Stimulated activated naive CD4-positive, alpha-beta T cell (primary cell): ENCODE measurements at places on chromosomes 11 and 22.

DNA sequence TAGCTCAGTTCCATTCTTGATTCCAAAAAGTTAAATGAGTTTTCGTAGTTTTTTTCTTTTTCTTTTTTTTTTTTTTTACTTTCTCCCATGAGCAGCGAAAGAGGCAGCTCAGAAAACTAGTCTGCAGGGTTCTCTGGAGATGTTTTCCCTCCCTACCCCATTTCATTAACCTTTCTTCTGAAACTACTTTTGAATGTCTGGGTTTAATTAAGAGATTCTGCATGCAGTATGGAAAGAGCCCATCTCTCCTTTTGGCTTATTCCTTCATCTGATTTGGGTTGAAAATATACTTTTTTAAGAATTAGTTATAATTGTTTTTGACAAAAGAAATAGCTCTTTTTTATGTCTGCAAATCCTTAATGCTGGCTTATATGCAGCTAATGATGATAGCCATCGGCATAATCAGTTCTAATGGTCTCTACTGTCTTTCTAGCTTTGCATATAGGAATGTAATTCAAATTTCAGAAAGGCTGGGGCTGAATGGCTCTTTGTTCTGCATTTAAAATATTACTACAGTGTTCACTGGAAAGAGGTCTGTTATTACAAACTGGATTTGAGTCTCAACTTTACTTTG lies 265.3 kb downstream of the FAT3 start:
- no peak for DNase-seq

DNA sequence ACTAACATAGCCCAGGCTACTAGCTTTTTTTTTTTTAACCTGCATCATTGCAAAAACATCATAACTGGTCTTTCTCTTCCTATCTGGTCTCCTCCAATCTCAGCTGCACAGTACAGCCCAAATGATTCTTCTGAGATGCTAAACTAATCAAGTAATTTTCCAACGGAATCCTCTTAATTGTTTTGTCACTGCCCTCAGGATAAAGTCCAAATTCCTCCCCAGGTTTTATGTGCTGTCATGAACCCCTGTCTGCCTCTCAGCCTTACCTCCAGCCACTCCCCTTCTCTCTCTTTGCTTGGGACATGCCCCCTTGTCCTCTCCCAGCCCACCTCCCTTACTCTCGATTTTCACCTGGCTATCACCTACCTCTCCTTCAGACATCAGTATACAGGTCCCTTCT lies 12.5 kb downstream of the APBB1 start:
- DNase-seq, result no peak

- DNase-seq, result no peak
Observed at GRCh38 chr11:120067438-120068113, 70.3 kb downstream of the TRIM29 start.

DNA sequence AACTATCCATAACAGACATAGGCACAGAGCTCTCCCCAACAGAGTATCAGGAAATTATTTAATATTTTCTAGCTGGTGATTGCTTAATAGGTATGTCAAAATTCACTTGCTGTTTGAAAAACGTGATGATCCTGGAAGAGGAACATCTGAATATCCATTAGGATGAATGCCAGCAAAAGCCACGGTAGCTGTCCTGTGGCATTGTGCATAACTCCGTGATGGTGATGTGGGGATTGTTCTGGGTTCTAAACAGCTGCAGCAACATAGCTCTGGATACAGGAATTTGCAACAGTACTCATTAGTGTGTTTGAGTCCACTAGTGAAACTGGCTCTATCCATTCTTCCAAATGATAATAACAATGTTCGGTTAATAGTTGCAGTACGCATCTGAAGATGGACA lies 78.8 kb downstream of the C11orf65 start:
- no peak for DNase-seq

- no peak for DNase-seq
Observed at GRCh38 chr11:114121138-114121537, 61.6 kb downstream of the ZBTB16 start.

GRCh38 chr11:8268530-8269400 lies 5.1 kb upstream of the LMO1 start:
- no peak for DNase-seq

- DNase-seq, result no peak
Observed at GRCh38 chr11:122430490-122430889, 225.0 kb upstream of the UBASH3B start.

GRCh38 chr11:1051356-1052132 lies 15.0 kb upstream of the MUC6 start:
- no peak for DNase-seq

DNA sequence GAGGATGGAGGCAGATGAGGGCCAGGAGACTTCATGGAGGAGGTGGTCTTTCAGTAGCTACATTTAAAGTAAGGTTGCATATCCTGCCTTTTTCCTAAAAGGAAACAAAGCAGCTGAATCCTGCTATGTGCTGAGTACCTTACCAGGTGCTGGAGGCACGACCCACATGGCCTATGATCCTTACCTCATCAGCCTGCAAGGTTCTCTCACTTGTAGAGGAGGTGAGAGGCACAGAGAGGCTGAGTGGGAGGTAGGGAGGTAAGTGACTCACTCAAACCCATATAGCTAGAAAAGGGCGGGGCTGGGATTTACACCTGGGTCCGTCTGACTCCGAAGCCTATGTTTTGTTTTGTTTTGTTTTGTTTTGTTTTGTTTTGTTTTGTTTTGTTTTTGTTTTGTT lies 75.8 kb downstream of the BUD13 start:
- DNase-seq, result no peak

GRCh38 chr22:19358703-19359553 lies 67.4 kb upstream of the CLTCL1 start:
- DNase-seq, result no peak

DNA sequence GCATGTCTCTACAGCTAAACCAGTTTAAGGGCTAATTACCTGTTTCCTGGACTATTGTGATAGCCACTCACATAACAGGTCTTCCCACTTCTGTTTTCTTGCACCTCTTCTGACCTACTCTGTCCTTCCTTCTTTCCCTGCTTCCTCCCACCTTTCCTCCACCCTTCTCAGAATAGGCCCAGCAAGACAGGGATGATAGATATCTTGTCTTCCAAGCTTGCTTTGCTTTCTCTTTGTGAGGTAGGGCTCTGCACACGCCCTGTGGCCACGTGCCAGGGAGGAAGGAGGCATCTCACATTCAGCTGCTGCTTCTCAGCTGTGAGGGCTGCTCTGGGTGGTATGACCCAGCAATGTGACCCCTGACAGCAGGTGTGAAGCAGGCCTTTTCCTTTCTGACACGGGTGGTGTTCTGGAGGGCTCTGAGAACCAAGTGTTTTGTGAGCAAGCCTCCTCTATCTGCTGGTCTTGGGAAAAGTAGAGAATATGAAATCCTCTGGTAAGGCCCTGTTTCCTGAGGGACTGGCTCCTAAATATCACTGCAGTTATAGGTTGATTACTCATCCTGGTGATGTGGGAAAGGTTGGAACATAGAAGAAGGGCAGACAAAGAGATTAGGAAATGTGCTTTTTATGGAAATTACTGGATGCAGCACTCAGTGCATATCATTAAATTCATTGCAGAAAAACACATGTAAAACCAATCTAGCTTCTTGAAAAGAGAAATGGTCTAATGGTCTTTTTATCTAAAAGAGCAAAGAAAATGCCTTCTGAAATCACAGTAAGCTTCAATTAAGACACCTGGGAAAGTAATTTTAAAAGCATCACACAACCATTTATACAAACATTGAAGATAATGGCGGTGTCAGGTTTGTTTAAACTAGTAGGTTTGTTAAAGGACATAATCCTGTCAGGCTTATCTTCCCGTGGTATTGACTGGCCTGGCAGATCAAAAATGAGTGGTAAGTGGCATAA lies 8.5 kb downstream of the AMOTL1 start:
- no peak for DNase-seq

- no peak for DNase-seq
Observed at GRCh38 chr11:33067294-33067693, 27.9 kb downstream of the TCP11L1 start.

DNA sequence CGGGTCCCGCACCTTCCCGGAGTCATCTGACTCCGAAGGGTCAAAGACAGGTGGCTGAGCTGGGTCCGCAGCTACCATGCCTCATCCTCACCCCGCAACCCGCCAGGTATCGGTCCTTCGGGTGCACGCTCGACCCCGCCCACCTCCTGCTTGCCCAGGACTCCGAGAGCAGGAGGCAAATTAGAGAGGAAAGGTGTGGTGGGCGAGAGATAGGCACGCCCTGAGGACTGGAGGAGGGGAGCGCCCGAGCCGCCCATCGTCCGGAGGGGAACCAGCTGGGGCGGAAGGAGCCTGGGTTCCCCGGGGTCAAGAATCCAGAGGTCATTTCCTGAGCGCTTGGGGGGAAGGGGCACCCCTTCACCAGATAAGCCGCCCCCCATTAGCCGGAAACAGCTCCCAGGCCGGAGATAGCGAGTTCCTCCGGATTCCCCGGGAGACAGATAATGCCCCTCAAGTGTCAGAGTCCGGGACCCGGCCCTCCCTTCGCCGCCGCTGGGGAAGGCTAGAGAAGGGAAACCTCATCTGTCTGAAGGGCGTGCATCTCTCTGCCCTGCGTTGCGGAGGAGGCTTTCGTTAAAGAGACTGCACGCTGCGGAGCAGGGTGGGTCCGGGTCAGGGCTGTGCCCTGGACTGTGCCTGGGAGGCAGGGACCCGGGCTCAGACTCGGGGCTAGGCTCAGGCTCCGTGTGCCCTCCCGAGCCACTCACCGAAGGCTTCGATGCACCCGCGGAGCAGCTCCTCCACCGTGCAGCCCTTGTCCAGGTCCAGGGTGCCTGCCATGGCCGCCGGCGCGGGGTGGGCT lies 1.7 kb downstream of the RASGRP2 start:
- no peak for DNase-seq

DNA sequence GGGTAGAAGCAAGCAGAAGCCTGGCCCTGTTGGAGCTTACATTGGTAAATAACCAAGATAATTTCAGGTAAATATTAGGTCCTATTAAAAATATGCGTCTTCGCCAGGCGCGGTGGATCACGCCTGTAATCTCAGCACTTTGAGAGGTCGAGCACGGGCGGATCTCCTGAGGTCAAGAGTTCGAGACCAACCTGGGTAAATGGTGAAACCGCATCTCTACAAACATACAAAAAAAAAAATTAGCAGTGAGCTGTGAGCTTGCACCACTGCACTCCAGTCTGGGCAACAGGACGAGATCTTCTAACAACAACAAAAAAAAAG lies 529 bp upstream of the SULT4A1 start:
- no peak for DNase-seq

GRCh38 chr11:26285608-26286007 lies 46.3 kb upstream of the ANO3 start:
- no peak for DNase-seq

- DNase-seq, result no peak
Observed at GRCh38 chr11:115129473-115130289, 374.5 kb downstream of the CADM1 start.

- DNase-seq, result no peak
Observed at GRCh38 chr11:114447892-114448291, 8.6 kb downstream of the REXO2 start.

DNA sequence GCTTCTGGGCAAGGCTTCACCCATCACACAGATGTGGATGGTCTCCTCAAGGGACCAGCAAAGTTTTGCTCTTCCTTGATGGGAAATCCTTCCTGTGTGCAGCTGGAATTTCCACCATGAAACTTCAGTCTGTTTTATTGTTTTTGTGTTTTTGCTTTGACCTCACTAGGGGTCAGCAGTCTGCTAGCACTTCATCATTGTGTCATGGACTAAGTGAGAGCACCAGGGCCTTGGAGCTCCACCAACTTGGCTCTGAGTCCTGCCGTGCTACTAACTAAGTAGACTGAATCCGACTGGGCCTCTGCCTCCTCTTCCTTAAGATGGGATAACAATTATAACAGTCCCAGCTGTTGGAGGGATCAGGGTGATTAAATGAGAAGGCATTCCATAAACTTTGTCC lies 305.8 kb upstream of the NCAM1 start:
- no peak for DNase-seq

GRCh38 chr11:117456027-117456720 lies 128.5 kb downstream of the CEP164 start:
- DNase-seq, result no peak

GRCh38 chr11:123302751-123303195 lies 107.7 kb upstream of the CLMP start:
- DNase-seq, result no peak

- no peak for DNase-seq
Observed at GRCh38 chr11:14148653-14149273, 186.2 kb downstream of the SPON1 start.
